ENCODE measurements at places on chromosomes 5 and 9.
A peak's percentile ranks its signal among the peaks of the same experiment; 100 is the strongest.

DNA sequence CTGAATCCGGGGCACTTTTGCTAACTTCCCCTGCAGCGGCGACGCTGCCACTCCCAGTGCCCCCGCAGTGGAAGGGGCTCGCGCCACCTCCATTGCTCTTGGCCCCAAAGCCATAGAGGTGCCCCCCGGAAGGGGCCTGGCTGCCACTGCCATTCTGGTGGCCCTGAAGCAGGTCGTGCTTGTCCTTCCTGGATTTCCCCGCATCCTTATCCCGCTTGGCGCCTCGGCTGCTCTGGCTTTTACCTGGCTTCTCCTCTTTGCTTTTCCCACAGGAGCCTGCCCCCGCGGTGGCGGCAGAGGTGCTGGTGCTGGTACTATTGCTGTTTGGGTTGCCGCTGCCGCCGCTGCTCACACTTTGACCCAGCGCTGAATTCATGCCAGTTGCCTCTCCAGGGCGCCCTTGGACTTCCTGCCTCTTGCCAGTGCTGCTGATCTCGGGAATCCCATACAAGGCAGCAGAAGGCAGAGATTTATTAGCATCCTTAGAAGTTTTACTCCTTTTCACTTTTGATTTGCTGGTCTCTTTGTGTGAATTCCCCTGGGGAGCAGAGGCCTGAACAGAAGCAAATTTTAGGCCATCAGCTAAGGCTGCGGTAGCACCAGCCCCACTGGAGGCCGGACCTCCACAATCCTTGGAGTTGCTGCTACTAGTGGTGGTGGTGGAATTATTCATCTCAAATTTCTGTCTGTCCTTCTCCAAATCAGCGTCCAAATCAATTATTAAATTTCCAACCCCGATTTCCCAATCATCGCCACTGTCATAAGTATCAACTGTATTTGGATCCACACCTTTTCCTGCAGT lies 2.1 kb downstream of the ZNF608 start:
- DNase-seq, result no peak

- no peak for DNase-seq
These were observed 35.2 kb upstream of the NFIB start for GRCh38 chr9:14349146-14349446.

DNA sequence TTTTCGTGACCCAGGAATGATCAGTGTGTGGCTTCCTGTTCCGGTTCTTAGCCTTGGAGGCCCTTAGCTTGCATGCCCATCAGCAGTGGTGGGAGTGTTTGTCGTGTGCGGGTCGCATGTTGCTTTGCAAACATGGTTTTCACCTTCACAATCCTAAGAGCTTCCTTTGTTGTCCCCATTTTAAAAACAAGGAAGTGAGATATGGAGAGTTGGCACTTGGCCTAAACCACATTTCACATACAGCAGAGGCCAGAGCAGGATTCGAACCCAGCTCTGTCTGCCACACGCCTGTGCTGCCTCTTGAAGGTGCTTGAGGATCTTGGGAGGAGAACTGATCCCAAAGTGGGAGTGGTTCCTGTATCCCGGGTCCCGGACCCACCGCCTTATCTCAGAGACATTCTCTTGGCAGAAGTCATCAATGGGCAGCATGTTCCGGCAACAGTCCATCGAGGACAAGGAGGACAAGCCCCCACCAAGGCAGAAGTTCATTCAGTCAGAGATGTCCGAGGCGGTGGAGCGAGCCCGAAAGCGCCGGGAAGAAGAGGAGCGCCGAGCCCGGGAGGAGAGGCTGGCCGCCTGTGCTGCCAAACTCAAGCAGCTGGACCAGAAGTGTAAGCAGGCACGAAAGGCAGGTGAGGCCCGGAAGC lies 38.2 kb upstream of the POMT1 start:
- DNase-seq, result no peak

GRCh38 chr5:78361631-78361993 lies 1.2 kb downstream of the SCAMP1 start:
- DNase-seq, result peak; percentile 2

DNA sequence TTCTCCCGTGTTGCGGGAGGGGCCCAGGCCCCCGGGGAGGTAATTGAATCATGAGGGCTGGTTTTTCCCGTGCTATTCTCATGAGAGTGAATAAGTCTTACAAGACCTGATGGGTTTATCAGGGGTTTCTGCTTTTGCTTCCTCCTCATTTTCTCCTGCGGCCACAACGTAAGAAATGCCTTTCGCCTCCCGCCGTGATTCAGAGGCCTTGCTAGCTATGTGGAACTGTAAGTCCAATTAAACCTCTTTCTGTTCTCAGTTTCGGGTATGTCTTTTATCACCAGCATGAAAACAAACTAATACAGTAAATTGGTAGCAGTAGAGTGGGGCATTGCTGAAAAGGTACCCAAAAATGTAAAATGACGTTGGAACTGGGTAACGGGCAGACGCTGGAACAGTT lies 1035.1 kb downstream of the DTWD2 start:
- DNase-seq, result no peak

DNA sequence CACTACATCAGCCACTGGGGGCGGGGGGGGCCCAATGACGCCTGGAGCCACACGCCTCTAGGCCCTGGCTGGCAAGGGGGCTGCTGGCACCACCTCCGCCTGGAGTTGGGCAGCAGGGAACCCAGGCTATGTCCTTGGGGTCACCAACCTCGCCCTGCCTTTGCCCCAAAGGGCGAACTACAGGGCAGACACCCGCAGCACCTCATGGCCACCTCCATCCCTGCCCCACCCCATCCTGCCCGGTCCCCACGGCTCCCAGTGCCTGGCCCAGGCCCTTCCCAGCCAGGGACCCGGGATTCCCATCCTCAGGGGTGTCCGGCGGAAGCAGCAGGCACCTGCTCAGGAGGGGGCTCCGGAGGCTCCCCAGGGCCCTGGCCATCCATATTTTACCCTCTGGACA lies 37.0 kb downstream of the NACC2 start:
- no peak for DNase-seq

DNA sequence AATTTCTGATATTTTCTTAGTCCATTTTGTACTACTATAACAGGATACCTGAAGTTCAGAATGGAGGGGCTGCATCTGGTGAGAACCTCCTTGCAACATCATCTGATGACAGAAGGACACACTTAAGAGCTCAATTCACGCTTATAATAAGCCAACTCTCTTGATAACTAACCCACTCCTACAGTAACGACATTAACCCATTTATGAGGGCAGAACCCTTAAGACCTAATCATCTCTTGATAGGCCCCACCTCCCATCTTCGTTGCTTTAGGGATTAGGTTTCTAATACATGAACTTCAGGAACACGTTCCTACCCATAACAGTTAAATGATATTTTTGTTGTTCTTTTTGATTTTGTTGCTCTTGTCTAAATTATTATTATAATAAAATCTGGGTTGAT lies 69.4 kb downstream of the TNPO1 start:
- no peak for DNase-seq

- DNase-seq, result no peak
These were observed 34.4 kb upstream of the TAF11L2 start for GRCh38 chr5:17463653-17464052.

DNA sequence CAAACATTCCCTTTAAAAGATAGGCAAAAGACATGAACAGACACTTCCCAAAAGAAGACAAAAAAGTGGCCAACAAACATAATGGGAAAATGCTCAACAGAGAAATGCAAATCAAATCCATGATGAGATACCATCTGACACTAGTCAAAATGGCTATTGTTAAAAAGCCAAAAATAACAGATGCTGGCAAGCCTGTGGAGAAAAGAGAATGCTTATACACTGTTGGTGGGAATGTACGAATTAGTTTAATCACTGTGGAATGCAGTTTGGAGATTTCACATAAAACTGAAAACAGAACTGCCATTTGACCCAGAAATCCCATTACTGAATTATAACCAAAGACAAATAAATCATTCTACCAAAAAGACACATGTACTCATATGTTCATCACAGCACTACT lies 58.3 kb upstream of the WDR41 start:
- DNase-seq, result no peak

GRCh38 chr9:34446468-34446891 lies 11.9 kb downstream of the FAM219A start:
- DNase-seq, result no peak

- DNase-seq, result no peak
These were observed 15.8 kb downstream of the RICTOR start for GRCh38 chr5:39058178-39058921.

- DNase-seq, result no peak
These were observed 86.8 kb downstream of the ZNF622 start for GRCh38 chr5:16378762-16379161.

DNA sequence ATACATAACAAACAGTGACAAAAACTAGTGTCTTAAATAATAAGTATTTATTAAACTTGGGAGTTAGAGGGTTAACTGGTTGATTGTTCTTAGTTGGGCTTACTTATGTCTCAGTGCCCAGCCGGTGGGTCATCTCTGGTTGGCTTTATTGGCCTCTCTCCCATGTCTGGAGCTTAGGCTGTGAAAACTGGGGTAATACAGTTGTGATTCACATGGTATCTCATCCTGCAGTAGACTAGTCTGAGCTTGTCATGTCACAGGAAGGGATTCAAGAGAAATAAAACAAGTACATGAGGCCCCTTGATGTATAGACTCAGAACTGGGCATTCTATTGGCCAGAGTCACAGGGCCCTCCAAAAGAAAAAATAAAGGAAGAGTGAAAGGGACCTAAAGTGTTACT lies 466.4 kb upstream of the SMC2 start:
- DNase-seq, result no peak

DNA sequence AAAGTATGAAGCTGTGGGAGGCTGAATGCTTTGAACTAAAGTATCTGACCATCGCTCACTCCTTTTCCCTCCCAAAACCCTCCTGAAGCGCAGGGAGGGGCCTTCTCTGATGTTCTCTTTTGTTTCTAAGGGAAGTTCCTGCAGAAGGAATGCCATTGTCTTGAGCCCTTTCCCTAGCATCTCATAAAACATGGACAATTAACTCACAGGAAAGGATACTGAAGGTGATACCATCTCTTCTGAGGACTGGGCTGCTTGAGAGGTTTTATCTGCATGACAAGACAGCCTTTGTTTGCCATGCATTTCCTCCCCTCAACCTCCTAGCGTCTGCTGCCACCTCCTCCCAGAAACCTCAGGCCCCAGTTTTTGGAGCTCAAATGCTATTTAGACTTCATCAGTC lies 4.3 kb upstream of the RMND5B start:
- DNase-seq, result no peak

- DNase-seq, result no peak
These were observed 198.5 kb upstream of the PTGER4 start for GRCh38 chr5:40481241-40481640.

- no peak for DNase-seq
These were observed 173.2 kb downstream of the RGS3 start for GRCh38 chr9:113636693-113637092.

DNA sequence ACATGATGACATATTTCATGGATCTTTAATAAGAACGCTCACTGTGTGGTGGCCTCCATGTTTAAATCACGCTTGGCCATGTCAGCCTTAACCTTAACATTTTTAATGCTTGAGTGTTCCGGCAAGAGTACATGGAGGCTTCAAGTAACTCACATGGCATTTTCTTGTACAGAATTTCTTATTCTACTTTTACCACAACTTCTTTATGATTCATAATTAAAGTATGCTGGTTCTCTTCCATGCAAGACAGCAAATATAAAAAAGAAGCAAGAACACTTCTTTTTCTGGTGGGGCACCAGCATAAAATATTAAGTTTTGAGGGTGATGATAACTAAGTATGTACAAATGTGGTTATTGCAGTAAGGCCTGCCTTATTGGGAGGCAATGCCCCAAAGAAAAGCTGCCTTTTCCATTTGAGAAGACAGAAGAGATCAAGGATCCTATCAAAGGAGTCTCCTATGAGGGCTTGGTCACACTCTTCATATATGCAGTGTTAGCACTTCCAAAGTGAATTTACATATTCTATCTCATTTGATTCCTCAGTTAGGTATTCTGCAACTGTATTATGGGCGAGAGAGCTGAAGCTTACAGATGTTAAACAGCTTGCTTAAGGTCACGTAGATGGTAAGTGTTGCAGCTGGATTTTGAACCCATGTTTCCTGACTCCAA lies 382.7 kb upstream of the MEF2C start:
- DNase-seq, result no peak

DNA sequence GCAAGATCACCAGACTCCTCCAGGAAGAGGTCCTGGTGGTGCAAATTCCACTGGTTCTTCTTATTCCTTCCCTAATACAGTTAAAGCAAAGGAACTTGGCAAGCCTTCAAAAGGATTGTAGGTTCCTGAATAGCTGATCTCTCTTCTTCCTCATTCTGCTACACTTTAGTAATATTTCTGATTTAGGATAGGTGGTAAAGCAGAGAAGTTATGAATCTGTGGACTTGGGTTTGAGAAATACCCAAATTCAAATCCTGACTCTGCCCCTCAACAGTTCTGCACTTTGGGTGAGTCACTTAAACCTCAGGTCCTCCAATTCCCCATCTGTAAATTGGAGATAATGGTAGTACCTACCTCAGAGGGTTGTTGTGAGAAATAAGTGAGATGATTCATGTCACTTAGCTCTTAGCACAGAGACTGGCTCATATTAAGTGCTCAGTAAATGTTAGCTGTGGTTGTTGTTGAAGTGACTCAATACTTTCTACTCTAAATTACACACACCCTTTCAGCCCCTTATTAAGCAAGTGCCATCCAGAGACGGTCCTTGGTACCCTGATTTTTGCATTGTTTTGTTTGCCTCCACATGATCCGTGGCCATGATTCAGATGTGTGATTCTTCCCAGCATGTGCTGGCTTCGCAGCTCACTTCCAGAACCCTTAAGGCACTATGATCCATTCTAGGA lies 5.2 kb downstream of the SH3RF2 start:
- no peak for DNase-seq

- DNase-seq, result no peak
These were observed 6.5 kb upstream of the TLE4 start for GRCh38 chr9:79565245-79565644.

DNA sequence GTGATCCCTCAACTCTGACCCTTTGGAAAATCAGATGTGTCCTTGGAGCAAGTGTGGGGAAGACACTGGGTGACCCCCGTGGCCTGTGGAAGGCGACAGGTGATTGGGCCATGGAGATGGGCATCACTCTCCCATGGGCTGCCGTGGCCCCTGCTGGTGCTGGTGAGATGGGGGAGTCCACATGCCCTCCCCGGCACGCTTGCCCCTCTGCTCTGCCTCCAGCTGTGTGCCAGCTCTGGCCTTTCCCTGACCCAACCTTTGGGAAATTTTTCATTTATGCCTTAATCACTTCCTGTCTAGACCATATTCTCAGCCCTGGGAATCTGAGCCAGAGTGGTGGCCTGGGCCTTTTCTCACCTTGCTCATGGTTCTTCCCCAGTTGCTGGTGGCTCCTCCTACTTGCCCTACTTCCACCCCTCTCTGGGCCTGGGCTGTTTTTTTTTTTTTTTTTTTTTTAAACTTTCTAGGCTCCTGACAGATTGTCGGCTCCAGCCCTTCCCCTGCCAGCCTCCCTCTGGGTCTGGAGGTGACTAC lies 56.6 kb downstream of the RGS3 start:
- DNase-seq, result peak; percentile 77

DNA sequence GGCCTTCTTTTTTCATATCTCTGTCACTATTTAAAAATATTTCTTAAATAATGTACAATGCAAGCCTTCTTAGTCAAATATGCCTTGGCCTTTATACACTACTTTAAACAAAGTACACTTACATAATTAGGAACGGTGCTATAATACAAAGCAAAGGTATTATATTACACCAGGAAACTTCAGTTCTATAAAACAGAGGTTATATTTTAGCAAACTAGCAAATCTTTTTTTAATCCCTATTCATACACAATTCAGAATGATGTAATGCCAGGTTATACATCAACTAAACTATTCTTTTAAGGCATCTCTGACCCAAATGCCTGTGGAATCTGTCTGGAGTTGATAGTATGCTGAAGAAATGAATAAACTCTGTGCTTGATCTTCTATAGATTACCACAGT lies 10.7 kb upstream of the LURAP1L start:
- DNase-seq, result no peak

Data from CD4-positive, alpha-beta T cell treated with Interleukin-1 beta for 1 hour (primary cell).